Activated naive CD4-positive, alpha-beta T cell treated with Interleukin-2 at 50 U/mL for 16 hours (primary cell): ENCODE measurements at places on chromosomes 6 and 20.

DNA sequence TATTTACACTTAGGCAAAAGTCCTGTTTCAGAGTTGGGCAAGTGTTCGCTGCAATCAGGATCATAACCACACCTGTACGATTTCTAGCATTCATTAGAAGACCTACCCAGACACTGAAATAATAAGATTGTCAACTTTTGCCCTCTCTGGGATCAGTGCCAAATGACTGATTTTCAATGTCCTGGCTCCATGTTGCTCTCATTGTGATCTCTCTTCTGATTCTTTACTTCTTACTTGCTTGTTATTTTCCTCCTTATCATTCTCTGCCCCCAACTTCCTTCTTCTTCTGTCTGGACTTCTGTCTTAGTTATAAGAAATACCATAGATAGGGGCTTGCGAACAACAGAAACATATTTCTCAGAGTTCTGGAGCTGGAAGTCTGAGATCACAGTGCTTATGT is 94.4 kb upstream of the BMP2 start:
- DNase-seq = no peak

DNA sequence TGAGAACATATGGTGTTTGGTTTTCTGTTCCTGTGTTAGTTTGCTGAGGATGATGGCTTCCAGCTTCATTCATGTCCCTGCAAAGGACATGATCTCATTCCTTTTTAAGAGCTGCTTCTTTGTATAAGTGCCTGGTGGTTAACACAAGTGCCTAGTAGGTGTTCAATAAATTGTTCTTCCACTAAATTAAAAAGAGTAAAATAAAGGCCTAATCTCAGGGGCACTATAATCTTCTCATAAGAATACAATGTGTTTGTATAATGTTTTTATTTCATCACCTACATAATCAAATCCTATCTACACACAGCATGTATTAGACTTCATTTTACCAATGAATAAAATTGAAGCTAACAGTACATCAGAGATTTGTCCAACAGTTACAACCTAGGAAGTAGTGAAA is 252.7 kb downstream of the KHDC1L start:
- DNase-seq = no peak

GRCh38 chr6:136550330-136551071 is at the start of gene MAP7:
Gene MAP7 (minus strand): TSS chr6:136550422. CDS start chr6:136550408, 14 bp downstream.
- peak; percentile 68 for DNase-seq

DNA sequence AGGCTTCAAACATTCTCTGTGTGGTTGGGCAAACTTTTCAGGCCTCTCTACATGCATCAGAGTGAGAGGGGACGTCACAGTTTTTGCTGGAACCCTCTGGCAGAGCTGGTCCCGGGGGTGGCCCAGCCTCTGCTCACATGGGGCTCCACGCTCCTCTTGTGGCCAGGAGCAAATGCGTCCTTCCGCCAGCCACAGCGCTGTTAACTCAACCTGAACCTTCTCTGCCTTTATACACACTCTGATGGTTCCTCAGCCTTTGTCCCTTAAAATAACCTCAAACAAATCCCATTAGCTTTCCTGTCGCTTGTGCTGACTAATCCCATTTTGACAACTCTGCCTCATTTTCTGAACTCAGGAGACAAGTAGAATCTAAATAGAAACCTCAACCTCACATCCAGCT is 39.4 kb upstream of the TGM6 start:
- DNase-seq = no peak

- DNase-seq = no peak
Observed at GRCh38 chr6:12842114-12842513, 125.5 kb downstream of the PHACTR1 start.

GRCh38 chr6:164133095-164133494 is 718.6 kb downstream of the QKI start:
- no peak for DNase-seq

- DNase-seq = no peak
Observed at GRCh38 chr20:51680067-51680749, 88.0 kb downstream of the ATP9A start.

GRCh38 chr6:151014404-151015100 is 149.1 kb downstream of the MTHFD1L start:
- DNase-seq = peak; percentile 58

DNA sequence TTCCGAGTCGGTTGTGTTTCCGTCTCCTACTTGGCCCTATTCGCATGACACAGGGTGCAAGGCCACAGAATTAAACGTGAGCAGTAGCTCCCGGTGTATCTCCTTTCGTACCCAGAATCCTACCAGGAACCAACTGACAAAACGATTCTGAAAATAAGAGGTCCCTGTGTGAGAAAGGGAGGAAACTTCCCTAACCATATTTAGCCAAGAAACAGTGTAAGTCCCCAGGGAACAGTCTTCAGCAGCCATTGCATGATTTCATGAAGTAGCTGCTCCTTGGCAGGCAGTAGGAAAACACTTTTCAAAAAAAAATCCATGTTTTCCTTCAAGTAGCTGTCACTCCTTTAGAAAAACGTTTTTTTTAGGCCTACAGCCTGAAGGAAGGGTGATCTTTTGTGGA is 46.9 kb downstream of the PDE10A start:
- DNase-seq = no peak

GRCh38 chr20:57532104-57532503 is 7.2 kb upstream of the CTCFL start:
- no peak for DNase-seq

GRCh38 chr20:15320941-15321340 is 983.5 kb upstream of the FLRT3 start:
- DNase-seq = no peak

GRCh38 chr6:40344566-40345167 is 242.5 kb downstream of the LRFN2 start:
- no peak for DNase-seq

GRCh38 chr20:63913768-63914167 is 18.8 kb downstream of the DNAJC5 start:
- DNase-seq = no peak

DNA sequence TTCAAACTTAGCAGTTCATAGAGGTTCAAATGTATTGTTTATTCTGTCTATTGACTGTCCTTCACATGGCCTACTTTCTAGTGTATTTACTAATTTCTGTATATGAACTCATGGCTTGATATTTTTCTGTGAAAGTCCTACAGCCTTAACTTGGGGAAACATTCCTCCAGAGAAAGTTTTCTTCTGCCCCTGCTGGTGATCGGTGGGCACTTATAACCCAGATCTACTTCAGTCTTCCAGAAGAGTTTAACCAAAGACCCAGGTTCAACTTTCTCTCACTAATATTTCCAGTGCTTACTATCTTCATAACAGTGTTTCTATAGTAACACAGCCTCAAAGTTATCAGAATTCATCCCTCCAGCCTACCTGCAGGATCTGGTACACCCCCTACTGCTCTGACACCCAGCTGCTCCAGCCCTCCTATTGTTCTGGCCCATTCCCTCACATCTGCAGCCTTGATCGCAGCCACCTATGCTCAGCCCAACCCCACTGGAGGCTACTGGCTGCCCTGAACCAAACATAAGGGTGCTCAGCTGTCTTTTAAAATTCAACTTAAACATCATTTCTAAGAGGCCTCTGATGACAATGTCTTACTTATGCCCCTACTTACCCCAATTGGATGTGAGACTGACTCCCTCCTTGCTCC is 72.3 kb downstream of the TBX18 start:
- DNase-seq = no peak

DNA sequence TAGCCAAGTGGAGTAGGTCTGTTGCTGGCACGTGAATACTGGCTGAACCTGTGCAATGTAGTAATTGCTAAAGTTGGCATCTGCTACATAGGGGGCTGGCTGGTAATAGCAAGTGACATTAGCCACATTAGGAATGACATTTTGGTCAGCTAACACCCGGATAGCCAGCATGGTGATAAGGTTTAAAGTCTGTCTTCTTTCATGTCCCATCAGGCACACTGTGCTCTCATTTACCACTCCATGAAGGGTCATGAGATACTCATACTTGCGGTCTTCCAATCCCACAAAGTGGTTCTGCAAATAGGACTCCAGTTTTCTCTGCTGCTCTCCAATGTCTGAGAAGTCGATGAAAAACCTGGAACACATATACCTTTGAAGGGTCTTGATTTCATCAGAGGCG is 2.8 kb downstream of the TENT5A start:
- no peak for DNase-seq

GRCh38 chr6:20415712-20416454 is 14.2 kb downstream of the E2F3 start:
- DNase-seq = peak; percentile 15

- DNase-seq = no peak
Observed at GRCh38 chr20:59828125-59829053, 105.0 kb downstream of the SYCP2 start.

DNA sequence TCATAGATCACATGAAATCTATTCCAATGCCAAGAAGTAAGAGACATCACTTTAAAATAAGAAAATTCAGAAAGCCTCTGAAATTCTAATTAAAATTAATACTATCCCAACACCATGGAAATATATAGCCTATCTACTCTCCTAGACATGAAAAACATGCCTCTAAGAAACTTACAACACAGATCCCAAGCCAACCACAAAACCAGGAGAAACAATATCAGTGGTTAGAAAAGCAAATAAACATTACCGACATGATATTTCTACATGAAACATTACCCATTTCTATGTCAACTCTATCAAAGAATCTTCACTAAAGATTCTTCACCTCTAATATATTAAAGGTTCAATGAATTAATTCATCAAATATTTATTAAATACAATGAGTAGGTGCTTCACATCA is 4.8 kb downstream of the EPB41L2 start:
- DNase-seq = no peak

GRCh38 chr6:24543683-24544082 is 48.9 kb downstream of the ALDH5A1 start:
- no peak for DNase-seq

DNA sequence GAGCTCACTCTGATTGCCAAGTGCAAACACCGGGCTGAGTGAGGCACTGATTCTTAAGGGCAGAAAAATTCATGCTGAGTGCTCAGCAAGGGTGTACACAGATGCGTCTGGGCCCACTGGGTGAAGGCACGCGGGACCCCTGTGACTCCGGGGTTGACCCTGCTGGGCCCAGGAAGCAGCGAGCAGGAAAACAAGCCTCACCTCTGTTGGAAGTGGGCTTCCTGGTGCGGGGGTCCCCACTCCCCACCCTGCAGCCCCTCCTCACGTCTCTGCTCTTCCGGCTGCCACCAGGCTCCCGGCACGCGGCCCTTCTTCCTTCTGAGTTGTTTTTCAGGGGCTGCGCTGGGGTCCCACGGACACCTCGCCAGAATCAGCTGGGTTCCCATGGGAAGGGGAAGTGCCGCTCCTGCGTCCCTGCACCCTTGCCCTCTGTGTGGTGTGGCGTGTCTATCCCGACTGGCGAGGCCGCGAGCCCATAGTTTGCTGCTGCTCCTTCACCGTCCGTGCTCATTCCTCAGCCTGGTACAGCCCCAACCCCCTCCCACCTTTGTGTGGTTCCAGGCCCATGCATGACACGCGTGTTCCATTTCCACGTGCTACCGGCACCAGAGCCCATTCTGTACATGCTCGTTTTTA is 80.6 kb upstream of the BHLHE23 start:
- DNase-seq = no peak

GRCh38 chr6:31399589-31400466 is 3.6 kb upstream of the MICA start:
- peak; percentile 70 for DNase-seq
